ENCODE measurements at places on chromosomes 3 and 15.

- no peak for DNase-seq
Measured at GRCh38 chr15:71435552-71435951, 320.3 kb downstream of the THSD4 start.

DNA sequence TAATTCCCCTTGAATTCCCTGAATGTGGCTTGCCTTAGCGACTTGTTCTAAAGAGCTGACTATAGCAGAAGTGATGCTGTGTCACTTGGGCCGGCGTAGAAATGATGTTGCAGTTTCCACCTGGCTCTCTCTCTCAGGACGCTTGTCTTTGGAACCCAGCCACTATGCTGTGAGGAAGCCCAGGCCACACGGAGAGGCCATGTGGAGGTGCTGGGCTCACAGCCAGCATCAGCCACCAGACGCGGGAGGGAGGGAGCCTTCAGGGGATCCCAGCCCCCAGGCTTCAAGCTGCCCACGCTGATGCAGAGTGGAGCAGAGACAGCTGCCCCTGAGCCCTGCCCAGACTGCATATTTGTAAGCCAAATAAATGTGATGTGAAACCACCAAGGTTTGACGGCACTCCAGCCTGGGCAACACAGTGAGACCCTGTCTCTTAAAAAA lies 18.6 kb downstream of the RNU5B-1 start:
- DNase-seq, result no peak

DNA sequence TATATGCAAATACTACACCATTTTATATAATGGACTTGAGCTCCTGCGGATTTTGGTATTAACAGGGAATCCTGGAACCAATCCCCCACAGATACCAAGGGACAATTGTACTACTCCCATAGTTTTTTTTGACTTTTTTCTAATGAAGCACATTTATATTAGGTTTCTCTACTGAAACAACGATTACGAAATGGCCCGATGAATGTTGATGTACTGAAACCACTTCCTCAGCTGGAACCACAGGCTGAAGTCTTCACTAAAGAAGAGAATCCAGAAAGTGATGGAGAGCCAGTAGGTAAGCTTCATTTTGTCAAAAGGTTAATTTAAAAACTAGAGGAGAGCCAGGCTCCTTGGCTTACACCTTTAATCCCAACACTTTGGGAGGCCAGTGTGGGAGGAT lies 121.5 kb upstream of the LRRFIP2 start:
- no peak for DNase-seq

DNA sequence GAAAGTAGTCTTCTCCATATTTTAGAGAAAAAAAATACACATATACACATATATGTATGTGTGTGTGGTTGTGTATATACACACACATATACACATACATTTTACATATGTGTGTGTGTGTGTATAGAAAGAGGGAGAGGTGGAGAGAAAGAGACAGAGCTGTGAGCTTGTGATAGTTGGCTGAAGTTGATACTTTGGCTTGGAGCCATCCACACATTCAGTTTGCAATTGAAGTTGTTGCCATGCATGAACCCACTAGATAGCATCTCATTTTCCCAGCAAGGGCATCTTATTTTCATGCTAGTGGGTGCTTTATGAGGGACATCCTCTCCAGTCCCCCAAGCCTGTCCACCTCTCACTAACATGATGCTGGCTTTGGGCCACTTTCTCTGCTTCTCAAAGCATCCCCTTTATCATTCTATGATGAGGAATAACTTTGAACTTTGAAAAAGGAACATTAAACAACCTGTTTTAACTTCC lies 228.6 kb downstream of the ZNF621 start:
- DNase-seq, result no peak

- no peak for DNase-seq
Measured at GRCh38 chr15:89335298-89336041, 846 bp upstream of the POLG start.

DNA sequence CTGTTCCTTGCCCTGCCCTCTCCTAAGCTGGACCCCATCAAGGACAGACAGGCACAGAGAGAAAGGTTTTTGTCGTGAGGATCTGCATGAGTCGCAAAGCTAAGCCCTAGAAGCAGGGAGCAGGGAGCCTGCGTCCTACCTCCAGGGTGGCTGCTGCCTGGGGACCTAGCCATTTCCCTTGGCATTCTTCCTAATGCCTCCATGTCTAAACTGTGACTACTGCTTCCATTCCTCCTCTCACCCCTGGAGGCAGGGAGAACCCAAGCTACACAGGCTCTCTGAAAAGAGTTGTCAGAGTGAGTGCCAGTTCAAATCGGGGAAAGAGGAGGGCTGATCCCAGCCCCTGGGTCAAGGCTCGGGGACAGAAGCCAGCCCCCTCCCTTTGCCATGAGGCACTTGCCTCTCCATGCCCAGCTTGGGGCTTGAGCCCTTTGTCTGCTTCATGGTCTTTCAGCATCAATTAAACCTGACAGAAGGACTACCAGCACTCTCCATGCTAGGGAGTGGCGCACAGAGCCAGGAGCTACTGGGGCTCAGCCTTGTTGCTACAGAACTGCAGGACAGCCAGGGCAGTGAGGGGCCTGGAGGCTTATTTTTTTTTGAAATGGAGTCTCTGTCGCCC lies 2.4 kb downstream of the GCHFR start:
- no peak for DNase-seq

DNA sequence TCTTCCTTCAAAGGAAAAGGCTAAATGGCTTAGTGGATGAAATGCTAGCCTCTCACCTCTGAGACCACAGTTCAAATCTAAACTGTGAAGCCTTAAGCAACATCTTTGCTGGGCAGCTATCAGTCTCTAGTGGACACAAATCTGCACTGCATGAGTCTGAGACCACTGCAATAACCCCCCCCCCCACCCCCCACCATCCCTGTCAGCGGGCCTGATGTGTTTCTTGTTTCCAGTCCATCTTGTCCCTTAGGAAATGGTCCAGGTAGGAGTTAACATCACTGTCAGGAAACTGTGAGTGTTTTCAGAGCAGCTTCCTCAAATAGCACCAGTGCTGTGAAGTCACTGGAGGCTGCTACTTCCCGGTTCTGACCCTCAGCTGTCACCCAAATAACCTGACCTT lies 140.6 kb upstream of the TMCO5A start:
- DNase-seq, result no peak

DNA sequence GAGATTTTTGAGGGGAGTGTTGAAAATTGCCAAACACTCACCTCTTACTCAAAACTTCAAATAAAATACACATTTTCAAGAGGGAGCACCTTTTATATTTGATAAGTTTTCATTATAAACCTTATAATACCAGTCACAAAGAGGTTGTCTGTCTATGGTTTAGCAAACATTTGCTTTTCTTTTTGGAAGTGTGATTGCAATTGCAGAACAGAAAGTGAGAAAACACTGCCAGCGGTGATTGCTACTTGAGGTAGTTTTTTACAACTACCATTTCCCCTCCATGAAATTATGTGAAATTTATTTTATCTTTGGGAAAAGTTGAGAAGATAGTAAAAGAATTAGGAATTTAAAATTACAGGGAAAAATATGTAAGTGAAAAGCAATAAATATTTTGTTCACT lies 20.1 kb downstream of the DIPK2A start:
- no peak for DNase-seq

- no peak for DNase-seq
Measured at GRCh38 chr3:4313606-4314293, 10.6 kb downstream of the SETMAR start.

- DNase-seq, result no peak
Measured at GRCh38 chr3:180189310-180189648, 152.5 kb upstream of the PEX5L start.

DNA sequence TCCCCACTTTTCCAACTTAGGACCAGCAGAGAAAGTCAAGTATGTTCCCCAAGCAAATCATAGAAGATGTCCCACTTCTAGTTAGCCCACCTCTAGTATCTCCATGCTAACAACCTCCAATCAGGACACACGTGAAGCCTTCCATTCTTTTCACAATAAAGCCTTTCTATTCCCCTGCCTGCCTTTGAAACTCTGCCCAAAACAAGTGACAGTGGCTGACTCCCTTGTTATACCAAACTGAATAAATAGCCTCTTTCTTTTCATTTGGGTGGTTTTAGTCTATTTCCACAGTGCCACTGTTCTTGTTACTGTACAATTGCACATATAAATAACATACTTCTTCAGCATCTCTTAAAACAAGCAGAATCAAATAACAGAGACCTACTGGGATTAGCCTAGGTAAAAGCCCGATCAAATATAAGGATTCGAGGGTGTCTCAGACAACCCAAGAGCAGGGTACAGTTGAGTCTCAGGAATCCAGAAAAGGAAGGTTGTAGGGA lies 118.0 kb upstream of the NPHP3 start:
- no peak for DNase-seq

- DNase-seq, result no peak
Measured at GRCh38 chr3:115853104-115853503, 229.8 kb downstream of the GAP43 start.

- DNase-seq, result no peak
Measured at GRCh38 chr3:139948898-139949297, 13.9 kb downstream of the CLSTN2 start.

- DNase-seq, result no peak
Measured at GRCh38 chr3:188010478-188010877, 143.5 kb upstream of the LPP start.

GRCh38 chr3:195078891-195079440 lies 192.0 kb downstream of the XXYLT1 start:
- DNase-seq, result no peak

DNA sequence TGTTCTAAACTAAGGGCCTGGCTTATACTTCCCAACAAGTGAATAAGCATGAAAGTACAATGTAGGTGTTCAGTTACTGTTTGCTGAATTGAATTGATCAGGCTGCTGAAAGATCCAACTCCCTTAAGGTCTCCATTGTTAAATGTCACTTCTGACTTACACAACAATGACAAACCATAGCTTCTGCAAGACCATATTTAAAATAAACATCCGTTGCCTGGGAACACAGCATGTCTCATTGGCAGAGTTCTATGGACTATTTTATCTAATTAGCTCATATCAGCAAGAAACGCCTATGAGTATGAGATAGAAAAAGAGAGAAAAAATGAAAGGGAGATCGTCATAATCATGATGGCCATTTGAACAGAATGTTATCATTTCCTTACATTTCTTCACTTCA lies 605.4 kb downstream of the FGF12 start:
- no peak for DNase-seq

- DNase-seq, result no peak
Measured at GRCh38 chr15:67857220-67857619, 17.4 kb upstream of the RNU6-1 start.

GRCh38 chr15:93372865-93373223 lies 283.8 kb upstream of the RGMA start:
- no peak for DNase-seq

DNA sequence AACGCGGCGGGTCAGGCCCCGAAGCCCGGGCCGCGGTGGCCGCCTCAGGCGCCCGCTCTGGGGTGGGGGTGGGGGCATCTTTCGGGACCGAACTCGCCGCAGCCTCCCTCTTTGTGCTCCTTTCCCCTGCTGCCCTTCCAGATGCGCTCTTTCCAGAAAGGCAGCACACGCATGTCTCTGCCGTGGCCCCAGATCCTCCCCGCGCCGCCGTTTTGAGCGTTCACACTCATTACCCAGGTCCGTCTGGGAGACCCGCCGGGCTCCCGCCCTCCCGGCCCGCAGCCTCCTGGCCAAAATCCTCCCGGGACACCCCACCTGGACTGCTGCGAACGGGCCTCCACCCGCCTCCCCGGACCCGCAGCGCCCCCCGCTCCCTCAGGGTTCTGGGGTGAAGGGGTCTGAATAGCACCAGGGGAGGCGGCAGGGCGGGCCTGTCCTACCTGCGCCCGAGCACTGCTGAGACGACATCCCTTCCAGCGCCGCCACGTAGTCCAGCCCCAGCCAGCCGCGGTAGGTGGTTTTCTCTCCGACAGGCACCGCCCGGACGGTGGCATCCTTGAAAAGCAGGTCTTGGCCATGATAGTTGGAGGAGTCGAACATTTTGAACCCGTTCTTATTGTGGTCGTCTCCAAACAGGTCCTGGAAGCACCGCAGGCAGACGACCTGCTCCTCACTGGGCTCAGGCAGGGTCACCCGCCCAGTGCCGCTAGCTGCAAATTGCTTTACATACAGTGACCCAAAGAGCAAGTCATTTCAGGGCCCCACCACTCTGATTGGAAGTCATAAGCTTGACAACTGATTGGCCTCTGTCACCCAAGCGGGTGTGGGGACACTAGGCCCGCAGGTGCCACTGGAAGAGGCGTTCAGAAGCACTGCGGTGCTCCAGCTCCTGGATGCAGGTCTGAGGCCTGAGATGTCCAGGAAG lies 25.9 kb downstream of the MELTF start:
- DNase-seq, result no peak

- no peak for DNase-seq
Measured at GRCh38 chr3:9491506-9491905, 62.1 kb downstream of the LHFPL4 start.

DNA sequence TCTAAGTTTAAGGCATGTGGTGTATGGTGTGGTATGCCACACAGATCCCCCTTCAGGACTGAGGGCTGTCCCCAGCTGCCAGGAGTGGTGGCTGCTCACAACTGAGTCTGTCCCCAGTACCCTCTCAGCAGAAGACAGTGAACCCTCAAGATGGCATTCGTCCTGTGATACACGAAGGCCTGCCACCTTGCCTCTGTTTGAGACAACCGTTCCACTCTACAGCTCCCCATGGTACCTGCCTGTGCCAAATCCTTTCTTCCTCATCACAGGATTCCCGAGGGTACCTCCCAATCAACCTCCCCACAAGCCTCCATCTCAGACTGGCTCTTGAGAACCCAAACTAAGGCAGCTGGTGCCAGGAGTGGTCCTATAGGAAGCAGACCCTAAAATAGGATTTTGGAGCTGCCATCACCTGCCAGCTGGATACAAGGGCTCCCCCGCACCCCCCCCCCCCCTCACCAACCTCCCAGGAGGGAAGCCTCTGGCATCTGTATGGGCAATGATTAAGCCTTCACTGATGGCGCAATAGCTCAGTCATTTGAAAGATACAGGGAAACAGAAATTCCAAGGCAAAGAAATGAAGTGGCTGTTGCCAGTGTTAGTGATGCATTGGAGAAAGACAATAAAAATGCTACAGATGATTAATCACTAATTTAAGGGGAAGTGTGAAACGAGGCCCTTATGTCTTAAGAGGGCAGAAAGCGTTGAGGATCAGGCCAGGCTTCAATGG lies 230.0 kb upstream of the LYSMD4 start:
- no peak for DNase-seq

GRCh38 chr3:30679045-30679444 lies 72.6 kb downstream of the TGFBR2 start:
- DNase-seq, result no peak

GRCh38 chr3:112126511-112126911 lies 6.5 kb downstream of the GCSAM start:
- DNase-seq, result no peak

- no peak for DNase-seq
Measured at GRCh38 chr3:170809975-170810357, 60.0 kb downstream of the RPL22L1 start.

GRCh38 chr15:35626571-35627318 lies 80.8 kb upstream of the DPH6 start:
- no peak for DNase-seq

- DNase-seq, result no peak
Measured at GRCh38 chr15:90550919-90551318, 21.2 kb downstream of the CRTC3 start.

- DNase-seq, result no peak
Measured at GRCh38 chr3:183493296-183494045, 62.0 kb downstream of the KLHL6 start.

- no peak for DNase-seq
Measured at GRCh38 chr3:147943265-147943945, 534.2 kb downstream of the ZIC1 start.
